Lower leg skin (tissue), 4 donors: ENCODE measurements at places on chromosomes 1 and 21. TPM values are rescaled to one million over a fixed set of nuclear protein-coding genes. Genes with fewer than 3 reads are reported as not detected.

- no peak for DNase-seq
Observed at GRCh38 chr1:163406772-163407171, 85.0 kb downstream of the NUF2 start.

GRCh38 chr1:83741348-83741747 lies 257.6 kb downstream of the TTLL7 start:
- DNase-seq: no peak

- DNase-seq: no peak
Observed at GRCh38 chr21:38297194-38297631, 40.4 kb downstream of the KCNJ15 start.

- DNase-seq: no peak
Observed at GRCh38 chr1:8047112-8047511, 21.0 kb upstream of the ERRFI1 start.

GRCh38 chr21:43726686-43727518 lies 8.0 kb downstream of the PDXK start:
- no peak for DNase-seq

- DNase-seq: no peak
Observed at GRCh38 chr1:90358448-90358847, 358.7 kb downstream of the BARHL2 start.

- DNase-seq: no peak
Observed at GRCh38 chr1:147581459-147581858, 40.2 kb downstream of the BCL9 start.

RGS4 gene
- total RNA-seq: 0.42 TPM

FMO4 gene
- total RNA-seq: 2.5 TPM

MYOG gene
- not detected for total RNA-seq

HMGCL gene
- total RNA-seq: 44.9 TPM

ADAMTS5 gene
- 7.8 TPM for total RNA-seq

PTGFR gene
- 14.9 TPM for total RNA-seq

CDC14A gene
- total RNA-seq: 14.0 TPM

PLPPR5 gene
- not detected for total RNA-seq
